ENCODE measurements at places on chromosomes 7 and 10.

- DNase-seq = no peak
These were observed 37.8 kb downstream of the DKK1 start for GRCh38 chr10:52351914-52352330.

DNA sequence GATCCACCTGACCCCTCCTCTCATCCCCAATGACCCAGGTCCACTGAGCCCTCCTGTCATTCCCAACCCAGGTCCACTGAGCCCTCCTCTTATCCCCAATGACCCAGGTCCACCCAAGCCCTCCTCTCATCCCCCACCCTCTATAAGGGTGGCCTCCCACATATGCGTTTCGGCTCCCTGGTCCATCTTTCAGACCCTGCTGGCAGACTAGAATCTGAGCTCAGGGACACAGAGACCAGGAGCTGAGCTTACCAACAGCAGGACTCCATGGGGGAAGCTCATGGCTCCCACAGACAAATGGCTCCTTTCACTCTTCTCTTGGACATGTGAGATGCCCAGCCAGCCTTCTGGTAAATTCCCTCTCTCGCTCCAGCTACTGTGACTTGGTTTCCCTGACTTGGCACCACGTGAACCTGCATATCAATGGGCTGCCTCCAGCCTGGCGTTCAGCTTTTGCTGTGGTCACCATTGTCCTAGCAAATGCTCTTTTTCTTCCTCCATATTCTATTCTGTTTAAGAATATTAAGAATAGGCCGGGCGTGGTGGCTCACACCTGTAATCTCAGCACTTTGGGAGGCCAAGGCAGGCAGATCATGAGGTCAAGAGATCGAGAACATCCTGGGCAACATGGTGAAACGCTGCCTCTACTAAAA, 24.8 kb upstream of the INPP5A start:
- DNase-seq = no peak

- DNase-seq = no peak
These were observed 44.4 kb downstream of the SYPL1 start for GRCh38 chr7:106067678-106068077.

DNA sequence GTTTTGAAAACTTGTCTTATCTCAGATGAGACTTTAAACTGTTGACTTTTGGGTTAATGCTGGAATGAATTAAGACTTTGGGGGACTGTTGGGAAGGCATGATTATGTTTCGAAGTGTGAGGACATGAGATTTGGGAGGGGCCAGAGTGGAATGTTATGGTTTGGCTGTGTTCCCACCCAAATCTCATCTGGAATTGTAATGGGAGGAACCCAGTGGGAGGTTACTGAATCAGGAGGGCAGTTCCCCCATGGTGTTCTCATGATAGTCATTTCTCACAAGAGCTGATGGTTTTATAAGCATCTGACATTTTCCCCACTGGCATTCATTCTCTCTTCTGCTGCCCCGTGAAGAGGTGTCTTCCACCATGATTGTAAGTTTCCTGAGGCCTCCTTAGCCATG, 13.8 kb upstream of the POT1 start:
- no peak for DNase-seq

- DNase-seq = no peak
These were observed 141.0 kb downstream of the DKK1 start for GRCh38 chr10:52455098-52455497.

DNA sequence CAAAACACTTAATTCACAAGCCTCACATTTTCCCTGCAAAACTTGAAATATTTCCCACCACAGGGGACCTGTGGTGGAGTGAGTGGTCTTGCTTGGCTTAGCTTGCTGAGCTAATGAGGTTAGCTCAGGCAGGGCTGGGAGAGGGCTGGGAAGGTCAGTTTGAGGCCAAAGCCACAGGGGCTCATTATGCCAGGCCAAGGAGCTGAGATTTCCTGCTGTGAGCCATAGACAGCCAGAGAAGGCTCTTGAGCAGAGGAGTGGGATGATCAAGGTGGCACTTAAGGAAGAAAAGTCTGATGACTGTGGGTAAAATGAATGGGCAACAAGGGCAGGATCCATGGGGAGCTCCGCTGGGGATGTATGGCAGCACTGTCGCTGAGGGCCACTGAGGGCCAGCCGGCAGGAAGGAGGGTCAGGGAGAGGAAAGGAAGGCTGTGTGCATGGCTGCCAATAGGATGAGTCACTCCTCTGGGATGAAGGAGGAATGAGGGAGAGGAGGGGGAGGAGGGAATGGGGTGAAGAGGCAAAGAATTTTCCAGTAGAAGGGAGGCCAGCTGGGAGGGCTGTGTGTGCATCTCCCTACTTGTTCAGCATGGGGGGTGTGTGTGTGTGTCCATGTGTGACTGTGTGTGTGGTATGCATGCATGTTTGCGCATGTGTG, 18.7 kb upstream of the ZNF488 start:
- DNase-seq = no peak

GRCh38 chr7:42138691-42139090, 98.3 kb downstream of the GLI3 start:
- DNase-seq = no peak

- no peak for DNase-seq
These were observed 16.3 kb upstream of the ZMIZ1 start for GRCh38 chr10:79052291-79053080.

DNA sequence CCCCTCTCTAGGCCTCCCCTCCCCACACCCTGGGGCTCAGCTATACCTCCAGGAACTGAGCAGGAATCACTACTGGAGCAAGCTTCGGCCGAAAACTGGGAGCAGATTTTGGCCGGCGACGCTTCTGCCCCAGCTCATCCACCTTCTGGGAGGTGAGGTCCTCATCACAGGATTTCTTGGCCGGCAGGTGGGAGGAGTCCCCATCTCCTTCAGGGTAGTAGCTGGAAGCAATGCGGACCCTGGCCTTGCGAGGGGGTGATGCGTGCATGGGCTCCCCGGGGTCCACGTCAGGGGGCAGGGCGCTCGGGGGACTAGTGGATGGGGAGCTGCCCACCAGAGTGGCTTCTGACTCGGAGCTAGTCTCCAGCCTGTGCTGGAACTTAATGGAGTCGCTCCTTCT, 105.5 kb downstream of the DLG5 start:
- no peak for DNase-seq

- DNase-seq = no peak
These were observed 80.9 kb downstream of the LRMDA start for GRCh38 chr10:75512203-75512933.

DNA sequence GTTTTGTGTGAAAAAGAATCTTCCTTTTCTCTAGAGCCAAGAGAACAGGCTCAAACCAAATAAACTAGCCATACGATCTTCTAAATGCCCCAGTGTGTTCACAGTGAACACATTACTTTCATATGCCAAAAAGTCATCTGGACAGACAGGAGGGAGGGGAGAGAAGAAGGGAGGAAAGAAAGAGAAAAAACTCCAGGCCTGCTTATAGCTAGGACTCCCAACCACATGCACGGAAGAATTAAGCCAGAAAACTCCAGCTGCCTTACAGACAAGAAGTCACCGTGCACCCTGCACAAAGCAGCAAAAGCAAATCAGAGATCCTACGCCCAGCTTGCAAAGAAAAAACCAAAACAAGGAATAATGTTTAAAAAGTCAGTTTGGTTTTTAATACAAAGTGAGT, 34.3 kb downstream of the SNX8 start:
- no peak for DNase-seq

- no peak for DNase-seq
These were observed 44.8 kb downstream of the ADCYAP1R1 start for GRCh38 chr7:31096877-31097258.

- no peak for DNase-seq
These were observed 58.3 kb downstream of the CDK13 start for GRCh38 chr7:40008223-40008815.

DNA sequence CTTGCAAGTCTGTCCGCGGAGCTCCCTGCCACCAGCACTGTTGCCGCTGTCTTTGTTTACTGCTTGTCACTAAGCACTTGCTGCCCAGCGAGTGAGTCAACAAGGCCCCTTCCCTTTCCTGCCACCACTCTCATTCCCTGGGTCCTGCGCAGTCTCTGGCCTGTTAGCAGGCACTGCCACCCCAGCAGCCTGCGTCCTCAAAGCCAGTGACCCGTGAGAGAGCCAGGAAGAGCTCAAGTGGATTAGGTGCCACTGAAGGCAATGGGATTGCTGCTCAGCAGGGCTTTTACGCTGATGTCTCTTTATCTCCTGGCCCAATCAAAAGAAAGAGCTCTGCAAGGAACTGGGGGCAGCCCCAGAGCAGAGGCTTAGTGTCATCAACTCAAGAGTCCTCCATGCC, at the start of gene FRMPD2:
TSS of gene FRMPD2 (minus strand) at position 61 of the 400 bp plus-strand sequence. CDS start 129 bp downstream, outside the sequence.
- DNase-seq = no peak

GRCh38 chr10:77448226-77448625, 189.4 kb downstream of the KCNMA1 start:
- no peak for DNase-seq

DNA sequence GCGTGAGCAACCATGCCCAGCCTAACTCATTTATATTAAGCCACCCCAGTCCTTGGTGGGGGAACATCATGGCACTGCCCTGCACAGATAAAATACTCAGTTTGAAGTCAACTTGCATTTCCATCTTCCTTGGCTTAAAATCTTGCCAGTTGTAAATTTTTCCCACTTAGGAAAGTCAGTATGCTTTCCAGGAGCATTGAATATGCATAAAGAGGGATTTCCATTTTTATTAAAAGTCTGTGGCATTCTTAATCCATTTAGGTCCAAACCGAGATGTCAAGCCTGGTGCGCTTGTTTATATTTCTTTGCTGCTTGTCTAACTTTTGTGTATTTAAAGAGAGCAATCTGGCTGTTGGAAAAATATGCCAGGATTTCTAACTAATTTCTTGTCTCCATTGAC, 26.1 kb downstream of the MAP3K8 start:
- DNase-seq = no peak

DNA sequence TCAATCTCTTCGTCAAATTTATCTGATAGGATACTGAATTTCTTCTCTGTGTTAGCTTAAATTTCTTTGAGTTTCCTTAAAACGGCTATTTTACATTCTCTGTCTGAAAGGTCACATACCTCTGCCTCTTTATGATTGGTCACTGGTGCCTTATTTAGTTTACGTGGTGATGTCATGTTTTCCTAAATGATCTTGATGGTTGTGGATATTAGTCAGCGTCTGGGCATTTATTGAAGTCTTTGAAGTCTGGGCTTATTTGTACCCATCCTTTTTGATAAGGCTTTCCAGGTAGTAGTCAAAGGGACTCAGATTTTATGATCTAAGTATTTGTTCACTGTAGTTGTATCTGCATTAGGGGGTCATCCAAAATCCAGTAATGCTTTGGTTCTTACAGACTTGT, 1407.5 kb upstream of the LRRTM3 start:
- DNase-seq = no peak

DNA sequence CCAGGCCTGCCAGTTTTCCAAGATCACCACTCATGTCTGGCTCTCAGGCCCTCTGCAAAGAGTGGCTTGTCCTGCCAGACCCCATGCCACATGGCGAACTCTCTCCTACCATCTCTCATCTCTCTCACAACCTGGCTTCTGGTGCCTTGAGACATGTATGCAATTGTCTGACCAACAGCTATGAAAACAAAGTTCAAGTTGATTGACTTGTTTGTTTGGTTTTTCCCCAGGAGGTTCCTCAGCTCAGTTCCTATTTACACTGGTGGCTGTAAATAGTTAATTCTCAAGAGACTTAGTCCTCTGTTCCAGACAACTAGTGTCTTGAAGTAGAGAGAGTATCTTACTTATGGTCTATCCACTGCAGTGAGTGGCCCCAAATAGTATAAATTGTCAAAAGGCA, 131.8 kb downstream of the SNX10 start:
- DNase-seq = no peak

- DNase-seq = no peak
These were observed 13.3 kb upstream of the IFIT1B start for GRCh38 chr10:89364531-89364930.

GRCh38 chr10:128186959-128187787, 61.0 kb upstream of the MKI67 start:
- no peak for DNase-seq

DNA sequence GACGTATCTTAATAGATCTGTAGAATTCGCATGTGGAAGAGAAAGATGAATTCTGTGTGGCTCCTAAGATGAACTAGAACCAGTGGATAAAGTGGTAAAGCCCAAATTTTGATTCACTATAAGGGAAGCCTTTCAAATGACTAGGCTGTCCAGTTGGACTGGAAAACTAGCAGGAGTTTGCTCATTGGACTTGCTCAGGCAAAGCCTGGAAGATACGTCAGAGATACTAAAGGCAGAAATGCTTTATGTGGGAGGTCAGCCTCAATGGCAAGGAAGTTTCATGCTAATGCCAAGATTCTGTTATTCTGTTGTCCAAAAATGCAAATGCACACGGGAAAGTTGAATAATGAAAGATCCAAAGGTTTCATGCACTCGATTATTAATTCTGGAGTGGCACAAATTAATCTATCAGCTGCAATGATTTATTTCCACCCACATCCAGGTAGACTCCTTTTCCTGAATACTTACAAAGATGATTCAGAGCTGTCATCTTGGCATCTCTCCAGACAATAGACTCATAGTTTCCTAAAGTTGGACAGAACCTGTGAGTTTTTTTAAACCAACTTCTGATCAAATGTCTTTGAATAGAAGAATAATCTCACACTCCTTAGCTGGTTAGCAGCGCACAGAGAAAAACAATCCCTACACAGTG, 20.5 kb upstream of the PPP1R3C start:
- DNase-seq = no peak

DNA sequence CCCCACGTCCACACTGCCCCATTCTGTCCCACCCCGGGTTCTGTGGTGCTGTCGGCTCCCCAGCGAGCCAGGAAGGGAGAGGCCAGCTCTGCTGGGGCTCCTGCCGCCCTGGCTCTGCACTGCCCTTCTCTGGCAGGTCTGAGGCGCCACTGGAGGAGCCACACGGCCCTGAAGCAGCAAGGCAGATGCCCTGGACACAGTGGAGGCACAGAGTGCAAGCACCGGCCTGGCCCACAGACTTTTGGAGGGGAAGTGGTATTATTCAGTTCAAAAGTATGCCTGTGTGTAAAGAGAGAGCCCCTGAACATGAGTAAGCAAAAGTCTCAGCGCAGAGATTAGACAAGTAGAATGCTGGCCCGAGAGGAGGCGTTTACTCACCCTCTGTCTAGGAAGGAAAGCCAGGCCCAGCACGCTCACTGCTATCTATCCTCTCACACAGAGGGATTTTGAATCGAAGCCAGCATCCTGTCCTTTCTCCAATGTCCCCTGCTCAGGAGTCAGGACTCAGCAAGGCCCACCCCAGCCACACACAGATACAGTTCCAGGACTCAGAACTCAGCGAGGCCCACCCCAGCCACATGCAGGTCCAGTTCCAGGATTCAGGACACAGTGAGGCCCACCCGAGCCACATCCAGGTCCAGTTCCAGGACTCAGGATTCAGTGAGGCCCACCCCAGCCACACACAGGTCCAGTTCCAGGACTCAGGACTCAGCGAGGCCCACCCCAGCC, 115.0 kb downstream of the EGFR start:
- no peak for DNase-seq

GRCh38 chr10:23974746-23975272, 234.1 kb upstream of the KIAA1217 start:
- no peak for DNase-seq

DNA sequence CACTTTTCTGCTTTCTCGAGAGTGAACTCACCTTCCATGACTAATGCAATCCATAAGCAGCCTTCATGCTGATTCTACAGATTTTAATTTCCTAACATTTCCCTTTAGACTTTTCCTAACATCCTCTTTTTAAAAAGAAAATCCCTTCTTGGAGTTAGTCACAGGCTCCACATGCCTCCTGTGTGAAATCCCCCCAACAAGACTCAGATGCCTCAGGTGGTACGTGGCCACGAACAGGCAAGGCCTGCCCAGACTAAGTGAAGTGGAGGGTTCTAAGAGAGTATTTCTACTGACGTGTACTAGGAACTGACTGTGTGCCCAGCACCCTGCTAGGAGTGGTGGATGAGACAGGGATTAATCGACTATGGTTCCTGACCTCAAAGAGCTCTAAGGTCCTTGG, 125.9 kb upstream of the HPS1 start:
- no peak for DNase-seq

GRCh38 chr7:146216396-146217041, 99.9 kb downstream of the CNTNAP2 start:
- no peak for DNase-seq
